Activated naive CD4-positive, alpha-beta T cell treated with anti-CD3 and anti-CD28 coated beads, Interleukin-2, amount 50 U/mL, for 72 hours (primary cell): ENCODE measurements at places on chromosomes 7 and 10.

- no peak for DNase-seq
These were observed 17.7 kb downstream of the SH2D4B start for GRCh38 chr10:80555415-80555814.

DNA sequence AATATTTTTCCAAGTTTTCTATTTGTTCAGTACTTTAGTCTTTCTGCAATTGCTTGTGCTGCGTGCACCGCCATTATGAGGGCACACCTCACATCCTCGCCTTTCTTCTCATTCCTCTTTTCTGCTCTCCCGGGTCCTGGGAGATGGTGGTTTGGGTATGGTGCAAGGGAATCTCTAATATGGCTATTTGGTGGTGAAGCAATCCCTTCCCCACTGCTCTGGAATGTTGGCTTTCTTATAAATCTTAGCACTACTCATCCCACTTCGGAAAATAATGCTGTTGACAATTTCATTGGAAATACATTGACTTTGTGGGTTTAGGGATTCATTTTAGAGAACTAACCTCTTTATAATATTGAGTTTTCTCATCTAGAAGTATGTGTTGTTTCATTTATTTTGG lies 1.9 kb upstream of the GCK start:
- no peak for DNase-seq

- DNase-seq = no peak
These were observed 184.5 kb upstream of the INHBA start for GRCh38 chr7:41887416-41887815.

DNA sequence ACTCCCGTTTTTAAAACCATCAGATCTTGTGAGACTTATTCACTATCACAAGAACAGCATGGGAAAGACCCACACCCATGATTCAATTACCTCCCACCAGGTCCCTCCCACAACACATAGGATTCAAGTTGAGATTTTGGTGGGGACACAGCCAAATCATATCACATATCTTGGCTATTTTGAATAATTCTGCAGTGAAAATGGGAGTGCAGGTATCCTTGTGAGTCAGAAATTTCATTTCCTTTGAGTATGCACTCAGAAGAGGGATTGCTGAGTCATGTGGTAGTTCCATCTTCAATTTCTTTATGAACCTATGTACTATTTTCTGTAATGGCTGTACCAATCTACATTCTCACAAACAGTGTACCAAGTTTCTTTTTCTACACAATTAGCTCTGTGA lies 125.8 kb downstream of the ANKRD7 start:
- DNase-seq = no peak

GRCh38 chr7:149713061-149713730 lies 60.2 kb downstream of the ZNF467 start:
- DNase-seq = no peak

DNA sequence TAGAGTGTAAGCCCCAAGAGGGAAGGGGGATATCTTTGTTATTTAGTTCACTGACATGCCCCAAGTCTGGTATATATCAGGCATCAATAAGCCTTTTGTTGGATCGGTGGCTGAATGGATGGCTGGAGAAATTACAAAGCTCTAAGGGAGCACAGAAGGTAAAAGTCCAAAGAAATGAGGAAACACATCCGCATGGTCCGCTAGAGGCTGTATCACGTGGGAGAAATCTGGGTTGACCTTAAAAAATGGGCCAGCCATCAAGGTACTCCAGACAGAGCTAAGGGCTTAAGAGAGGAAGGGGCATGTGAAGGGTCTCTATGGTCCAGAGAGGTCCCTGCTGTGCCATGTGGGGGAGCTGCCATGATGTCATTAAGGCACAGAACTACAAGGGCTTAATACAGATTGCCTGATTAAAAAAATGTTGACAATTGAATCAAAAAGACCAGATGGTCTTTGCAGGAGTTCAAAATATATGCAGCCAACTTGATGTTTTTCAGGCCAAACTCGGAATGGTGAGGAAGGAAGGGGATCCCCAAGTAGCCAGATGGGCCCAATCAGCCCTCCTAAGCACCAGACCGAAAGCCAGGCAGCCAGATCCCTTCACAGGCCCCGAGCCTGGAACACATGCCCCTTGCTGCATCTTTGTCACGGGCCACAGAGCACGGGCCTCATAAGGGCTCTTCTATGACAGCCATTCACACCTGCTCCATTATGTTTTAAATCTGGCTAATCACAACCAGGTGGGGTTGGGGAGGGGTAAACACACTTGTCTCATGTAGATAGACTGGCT lies 31.9 kb downstream of the SCRN1 start:
- DNase-seq = no peak
